ENCODE measurements at places on chromosomes 11 and 22.

- no peak for DNase-seq
Measured at GRCh38 chr11:39806652-39807051, 1652.8 kb downstream of the LRRC4C start.

DNA sequence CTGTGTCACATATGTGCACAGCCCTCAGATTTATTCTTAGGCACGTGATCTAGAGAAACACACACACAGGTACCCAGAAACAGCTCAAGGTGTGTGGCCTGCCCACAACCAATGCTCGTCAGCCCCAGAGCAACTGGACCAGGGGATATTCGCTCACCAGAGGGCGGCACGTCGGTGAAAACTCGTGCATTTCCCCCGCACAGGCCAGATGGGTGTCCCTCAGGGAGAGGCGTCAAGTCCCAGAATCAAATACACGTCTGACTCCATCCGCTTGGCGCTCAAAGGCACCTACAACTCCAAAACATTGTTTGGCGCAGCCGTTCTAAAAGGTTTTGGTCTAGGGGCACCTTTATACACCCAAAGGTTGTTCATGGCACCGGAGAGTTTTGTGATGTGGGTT, 429.0 kb downstream of the BRD1 start:
- no peak for DNase-seq

- DNase-seq, result no peak
Measured at GRCh38 chr11:129061492-129062230, 119.0 kb upstream of the TP53AIP1 start.

DNA sequence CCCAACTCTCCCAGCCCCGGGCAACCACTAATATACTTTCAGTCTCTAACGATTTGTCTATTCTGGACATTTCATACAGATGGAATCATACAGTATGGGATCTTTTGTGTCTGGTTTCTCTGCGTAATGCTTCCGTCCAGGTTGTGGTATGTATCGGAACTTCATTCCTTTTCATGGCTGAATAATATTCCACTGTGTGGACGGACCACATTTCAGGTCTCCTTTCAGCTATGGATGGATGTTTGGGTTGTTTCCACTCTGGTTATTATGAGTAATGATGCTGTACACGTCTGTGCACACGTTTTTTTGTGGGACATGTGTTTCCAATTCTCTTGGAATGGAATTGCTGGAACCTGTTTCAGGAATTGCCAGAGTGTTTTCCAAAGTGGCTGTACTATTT, 17.4 kb upstream of the CPT1A start:
- no peak for DNase-seq

- no peak for DNase-seq
Measured at GRCh38 chr22:44423556-44424358, 74.3 kb downstream of the RTL6 start.
